ENCODE measurements at places on chromosomes 16 and 17. TPM values are rescaled to one million over a fixed set of nuclear protein-coding genes. Genes with fewer than 3 reads are reported as not detected.

Gene COX6A2
- total RNA-seq = not detected

Gene CES5A
- not detected for total RNA-seq

Gene KRT20
- not detected for total RNA-seq

Gene NXPH3
- total RNA-seq = 1.3 TPM

Gene TBX6
- total RNA-seq = 0.75 TPM

Gene IFT20
- total RNA-seq = 55.3 TPM

Gene CMTM1
- 7.8 TPM for total RNA-seq

Gene KRT28
- not detected for total RNA-seq

Gene CHST4
- total RNA-seq = not detected

Gene UNC45B
- total RNA-seq = not detected

Gene CDRT15
- total RNA-seq = not detected

Gene RNF222
- total RNA-seq = not detected

Gene SULT1A2
- not detected for total RNA-seq

Gene TBKBP1
- 17.4 TPM for total RNA-seq

Gene FBXL16
- 0.32 TPM for total RNA-seq

Gene SLC6A2
- not detected for total RNA-seq

Gene DNASE1L2
- 1.2 TPM for total RNA-seq

Gene PERCC1
- not detected for total RNA-seq

Gene PLCD3
- 111 TPM for total RNA-seq

Gene ITGAL
- total RNA-seq = not detected

Gene HSPB9
- total RNA-seq = not detected

Gene SDR42E2
- total RNA-seq = 0.13 TPM

Gene KCNH4
- total RNA-seq = not detected

Gene CBLN1
- total RNA-seq = not detected

Gene GGT6
- total RNA-seq = not detected

Gene ASB16
- not detected for total RNA-seq

Gene PNMT
- 1.9 TPM for total RNA-seq

Gene CLEC10A
- total RNA-seq = not detected

Gene TMEM220
- 6.8 TPM for total RNA-seq

Gene TBC1D26
- total RNA-seq = 0.78 TPM

Gene CDH1
- 0.21 TPM for total RNA-seq

Gene FGF11
- total RNA-seq = 1.3 TPM

Gene PDILT
- total RNA-seq = not detected

Gene FAHD1
- 29.5 TPM for total RNA-seq

Gene MYH11
- 1.9 TPM for total RNA-seq

Gene CA4
- total RNA-seq = not detected

Gene IFI35
- 41.6 TPM for total RNA-seq

Gene UTS2R
- not detected for total RNA-seq

Data from osteocyte (in vitro differentiated cells).